Heart right ventricle (tissue), 16 donors: ENCODE measurements at places on chromosomes 6 and 20. TPM values are rescaled to one million over a fixed set of nuclear protein-coding genes. Genes with fewer than 3 reads are reported as not detected.

DNA sequence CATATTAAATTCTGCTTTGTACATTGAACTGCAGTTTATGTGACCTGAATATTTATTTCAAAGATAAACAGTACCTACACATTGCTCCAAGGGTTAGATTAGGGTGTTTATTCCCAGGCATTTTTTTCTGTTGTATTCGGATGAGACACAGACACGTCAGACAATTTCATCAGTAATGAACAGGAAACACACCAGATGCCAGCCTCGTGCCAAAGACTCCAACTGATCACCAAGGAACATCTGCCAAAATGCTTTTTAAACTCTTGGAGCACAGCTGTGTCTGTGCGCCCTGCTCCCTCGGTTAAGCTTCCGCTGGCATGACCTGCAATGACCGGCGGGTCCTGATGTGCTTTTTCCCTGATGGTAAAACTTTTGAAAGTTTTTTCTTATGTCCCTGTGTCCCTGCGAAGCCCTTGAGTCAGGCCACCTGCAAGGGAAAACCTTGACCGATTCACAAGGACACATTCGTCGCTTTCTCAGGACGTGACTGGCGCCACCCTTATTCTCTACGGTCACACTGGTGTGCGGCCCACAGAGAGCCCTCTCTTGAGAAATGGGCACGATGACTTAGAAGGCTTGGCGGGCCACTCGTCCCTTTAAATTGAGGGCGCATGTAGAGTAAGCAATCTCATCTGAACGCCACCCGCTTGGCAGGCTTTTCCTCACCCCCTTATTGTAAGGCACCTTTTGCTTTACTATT, 173.9 kb downstream of the QKI start:
- no peak for DNase-seq

The ZNF831 gene
- 0.01 TPM for polyA plus RNA-seq

DNA sequence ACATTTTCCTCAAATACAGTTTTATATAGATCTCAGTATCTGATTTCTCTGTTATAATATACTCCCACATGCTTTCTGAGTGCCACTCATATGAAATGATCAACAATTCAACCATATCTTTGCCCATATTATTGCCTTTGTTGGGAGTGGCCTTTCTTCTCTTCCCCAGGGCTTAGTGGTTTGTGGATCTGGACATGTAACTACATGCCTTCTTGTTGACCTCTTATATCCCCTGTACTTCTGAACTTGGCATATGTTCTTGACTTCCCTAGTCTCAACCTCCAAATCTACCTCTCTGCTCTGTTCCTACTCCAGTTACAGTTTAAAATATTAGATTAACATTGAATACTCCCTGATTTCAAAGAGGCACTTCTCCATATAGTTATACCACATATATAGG, 34.3 kb upstream of the PRIM2 start:
- DNase-seq = no peak

DNA sequence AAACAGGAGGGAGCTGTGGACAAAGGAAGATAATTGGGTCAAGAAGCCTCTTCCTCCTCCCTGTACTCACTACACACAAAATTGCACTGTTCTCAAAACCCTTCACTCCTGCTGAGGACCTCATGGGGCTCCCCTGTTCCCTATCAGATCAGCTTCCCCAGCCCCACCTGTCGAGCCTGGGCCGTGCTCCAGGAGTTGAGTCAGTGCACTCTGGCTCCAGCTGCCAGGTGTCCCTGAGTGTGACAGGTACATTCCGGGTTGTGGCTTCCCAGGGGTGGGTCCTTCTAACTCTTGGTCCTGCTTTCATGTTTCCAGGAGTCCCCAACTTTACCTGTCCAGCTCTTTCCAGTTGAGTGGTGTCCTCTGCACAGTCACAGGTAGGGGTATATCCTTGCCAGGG, 8.4 kb downstream of the RAB5IF start:
- DNase-seq = no peak

- DNase-seq = no peak
Measured at GRCh38 chr6:13557841-13558240, 16.6 kb upstream of the SIRT5 start.

The PTK6 gene
- 0.03 TPM for polyA plus RNA-seq

GRCh38 chr6:163790266-163790840, 375.8 kb downstream of the QKI start:
- DNase-seq = no peak

DNA sequence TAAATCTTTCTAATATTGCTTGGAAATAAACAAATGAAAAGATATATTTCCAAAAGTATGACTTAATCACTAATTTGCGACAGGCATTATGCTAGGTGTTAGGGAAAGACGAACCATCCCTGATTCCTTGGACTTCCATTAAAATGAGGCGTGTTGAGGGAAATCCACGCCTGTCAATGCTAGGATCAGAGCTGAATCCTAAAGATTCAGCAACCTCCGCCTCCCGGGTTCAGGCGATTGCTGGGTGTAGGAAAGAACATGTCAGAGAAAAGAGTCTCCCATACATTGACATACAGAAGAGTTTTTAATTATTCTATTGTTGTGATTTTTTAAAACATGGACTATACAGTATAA, 16.8 kb upstream of the PRSS16 start:
- no peak for DNase-seq

The MYLIP gene
- 8.6 TPM for polyA plus RNA-seq
